ENCODE measurements at places on chromosomes 12 and 14.

- no peak for DNase-seq
Measured at GRCh38 chr12:114263056-114263805, 142.7 kb downstream of the TBX5 start.

- DNase-seq = no peak
Measured at GRCh38 chr14:90603336-90603735, 206.5 kb downstream of the CALM1 start.

DNA sequence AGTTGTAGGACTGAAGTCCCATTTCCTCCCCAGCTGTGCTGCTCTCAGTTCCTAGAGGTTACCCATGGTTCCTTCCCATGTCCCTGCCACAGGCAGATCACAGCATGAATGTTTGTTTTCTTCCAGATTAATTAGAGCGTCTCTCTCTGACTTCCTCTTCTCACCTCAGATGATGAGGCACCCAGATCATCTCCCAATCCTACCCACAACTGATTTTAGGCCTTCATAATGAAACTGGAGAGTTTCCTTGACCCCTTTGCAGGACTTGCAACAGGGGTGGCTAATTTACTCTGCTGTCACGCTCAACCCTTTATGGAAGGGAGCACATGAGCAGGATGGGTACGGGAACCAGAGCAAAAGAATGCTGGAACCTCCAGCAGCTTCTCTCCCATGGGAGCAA is 32.1 kb upstream of the TXNRD1 start:
- no peak for DNase-seq

DNA sequence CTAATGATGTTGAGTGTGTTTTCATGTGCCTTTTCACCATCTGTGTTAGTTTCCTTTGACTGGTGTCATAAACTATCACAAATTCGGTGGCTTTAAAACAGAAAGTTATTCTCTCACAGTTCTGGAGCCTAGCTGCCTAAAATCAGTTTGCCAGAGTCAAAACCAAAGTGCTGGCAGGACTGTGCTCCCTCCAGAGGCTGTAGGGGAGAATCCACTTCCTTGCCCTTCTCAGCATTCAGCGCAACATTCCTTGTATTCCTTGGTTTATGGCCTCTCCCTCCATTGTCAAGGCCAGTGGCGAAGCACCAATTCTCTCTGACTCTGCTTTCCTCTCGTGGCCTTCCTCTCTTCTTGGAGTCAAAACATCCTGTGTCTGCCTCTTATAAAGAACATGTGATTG is 174.2 kb upstream of the PDE3A start:
- no peak for DNase-seq

DNA sequence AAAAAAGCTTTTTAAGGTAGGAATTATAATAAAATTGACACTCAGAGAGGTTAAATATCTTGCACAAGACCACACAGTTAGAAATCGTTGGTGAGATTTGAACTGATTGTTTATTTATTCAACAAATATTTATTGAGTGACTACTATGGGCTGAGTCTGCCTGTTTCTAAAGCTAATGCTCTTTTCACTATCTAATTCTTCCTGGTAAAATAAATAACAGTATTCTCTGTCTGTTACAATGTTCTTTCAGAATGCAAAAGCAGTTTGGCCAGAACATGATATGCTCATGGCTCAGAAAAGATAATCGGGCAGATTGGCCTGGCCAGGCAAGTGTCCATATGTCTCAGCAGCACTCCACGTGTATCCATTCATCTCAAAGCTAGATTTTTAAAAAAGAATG is 82.0 kb downstream of the BTG1 start:
- no peak for DNase-seq

DNA sequence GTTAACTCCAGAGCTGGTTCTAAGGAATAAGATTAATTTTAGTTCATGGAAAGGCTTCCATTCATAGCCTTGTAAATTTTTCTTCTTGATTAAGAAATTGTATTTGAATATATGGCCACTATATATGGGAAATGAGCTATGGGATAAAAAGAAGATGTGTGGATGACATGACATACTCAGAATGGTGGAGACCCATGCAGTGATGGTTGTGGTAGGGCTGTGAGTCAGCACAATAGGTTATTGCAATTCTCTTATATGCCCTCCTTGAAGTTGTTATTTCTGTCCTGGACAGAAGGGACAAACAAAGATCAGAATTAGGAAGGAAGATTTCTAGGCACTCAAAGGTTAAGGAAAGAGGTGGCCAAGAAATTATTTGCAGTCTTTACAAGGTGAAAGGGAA is 21.5 kb downstream of the RASSF9 start:
- no peak for DNase-seq

DNA sequence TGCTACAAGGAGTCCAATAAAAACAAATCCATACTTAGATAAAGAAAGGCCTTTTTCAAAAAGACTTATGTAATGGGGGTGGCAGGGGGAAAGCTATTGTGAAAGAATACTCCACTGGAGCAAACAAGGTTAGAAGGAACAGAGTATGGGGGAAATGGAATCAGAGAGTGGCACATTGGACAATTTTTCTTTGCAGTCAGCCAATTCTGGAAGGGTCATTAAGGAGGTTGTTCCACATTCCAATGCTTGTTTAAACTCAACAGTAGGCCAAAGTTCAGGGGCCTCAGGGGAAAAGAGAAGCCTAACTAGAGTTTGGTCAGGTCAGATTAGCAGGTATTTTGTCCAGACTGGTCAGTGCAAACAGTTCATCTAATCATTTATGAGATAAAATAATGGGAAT is 105.2 kb upstream of the RESF1 start:
- no peak for DNase-seq

DNA sequence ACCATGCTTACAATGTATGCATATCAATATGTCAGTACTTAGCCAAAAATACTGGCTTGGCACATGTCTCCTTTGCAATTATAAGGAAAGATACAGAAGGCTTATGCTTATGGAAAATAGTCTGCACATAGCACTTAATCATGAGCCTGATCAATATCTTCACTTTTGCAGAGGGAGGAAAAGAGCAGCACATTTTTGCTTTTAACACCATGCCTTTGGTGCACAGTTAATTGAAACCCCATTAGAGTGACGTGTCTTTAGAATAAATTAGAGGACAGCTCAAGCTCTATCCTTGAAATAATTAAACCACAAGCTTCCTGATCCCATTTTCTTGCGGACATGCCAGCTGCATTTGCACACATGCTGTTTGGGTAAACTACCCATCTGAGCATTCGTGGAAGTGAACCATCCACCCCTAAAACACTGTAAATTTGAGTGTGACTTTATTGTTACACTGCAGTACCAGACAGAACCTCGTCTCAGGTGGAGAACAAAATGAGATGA is 839.9 kb upstream of the MGAT4C start:
- no peak for DNase-seq

- no peak for DNase-seq
Measured at GRCh38 chr12:83462419-83462818, 775.7 kb downstream of the TMTC2 start.

- no peak for DNase-seq
Measured at GRCh38 chr14:66498311-66498710, 9.6 kb upstream of the GPHN start.

- DNase-seq = no peak
Measured at GRCh38 chr12:94208622-94208966, 60.2 kb downstream of the PLXNC1 start.

DNA sequence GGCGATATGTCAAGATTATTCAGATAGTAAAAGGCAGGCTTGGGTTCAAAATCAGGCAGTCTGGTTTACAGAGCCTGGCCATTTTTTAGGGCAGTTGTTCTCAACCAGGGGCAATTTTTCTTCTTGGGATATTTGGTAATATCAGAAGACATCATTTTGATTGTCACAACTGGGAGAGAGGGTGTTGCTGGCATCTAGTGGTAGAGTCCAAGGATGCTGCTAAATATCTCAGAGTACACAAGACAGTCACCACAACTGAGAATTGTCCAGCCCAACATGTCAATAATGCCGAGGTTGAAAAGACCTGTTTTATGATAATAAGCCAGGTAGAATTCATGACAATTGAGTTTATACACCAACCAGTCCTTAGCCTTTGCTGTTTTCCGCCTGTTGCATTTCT is 733.9 kb downstream of the NRXN3 start:
- DNase-seq = no peak

DNA sequence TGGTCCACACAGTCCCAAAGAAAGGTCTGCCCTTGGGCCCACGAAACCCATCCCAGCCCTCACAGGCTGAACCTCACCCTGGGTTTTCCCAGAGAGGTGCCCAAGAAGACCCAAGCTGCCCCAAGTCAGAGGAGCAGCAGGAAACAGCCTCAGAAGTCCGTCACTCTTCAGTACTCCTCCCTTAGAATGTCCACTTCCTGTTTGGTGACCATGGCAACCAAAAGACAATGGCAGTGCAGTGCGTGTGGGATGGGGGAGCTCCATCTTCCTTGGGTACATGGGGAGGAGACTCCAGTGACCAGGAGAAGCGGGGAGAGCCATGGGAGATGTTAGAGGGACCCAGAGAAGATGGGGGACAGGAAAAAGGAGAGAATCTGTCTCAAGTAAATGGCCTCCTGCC is 11.3 kb downstream of the SELPLG start:
- no peak for DNase-seq

GRCh38 chr12:45582986-45583659 is 146.4 kb upstream of the ARID2 start:
- DNase-seq = no peak

GRCh38 chr14:39050389-39050788 is 52.6 kb downstream of the SEC23A start:
- no peak for DNase-seq

- DNase-seq = no peak
Measured at GRCh38 chr14:104686624-104687517, 2.5 kb upstream of the INF2 start.

- no peak for DNase-seq
Measured at GRCh38 chr14:95959317-95959716, 79.8 kb upstream of the C14orf132 start.

DNA sequence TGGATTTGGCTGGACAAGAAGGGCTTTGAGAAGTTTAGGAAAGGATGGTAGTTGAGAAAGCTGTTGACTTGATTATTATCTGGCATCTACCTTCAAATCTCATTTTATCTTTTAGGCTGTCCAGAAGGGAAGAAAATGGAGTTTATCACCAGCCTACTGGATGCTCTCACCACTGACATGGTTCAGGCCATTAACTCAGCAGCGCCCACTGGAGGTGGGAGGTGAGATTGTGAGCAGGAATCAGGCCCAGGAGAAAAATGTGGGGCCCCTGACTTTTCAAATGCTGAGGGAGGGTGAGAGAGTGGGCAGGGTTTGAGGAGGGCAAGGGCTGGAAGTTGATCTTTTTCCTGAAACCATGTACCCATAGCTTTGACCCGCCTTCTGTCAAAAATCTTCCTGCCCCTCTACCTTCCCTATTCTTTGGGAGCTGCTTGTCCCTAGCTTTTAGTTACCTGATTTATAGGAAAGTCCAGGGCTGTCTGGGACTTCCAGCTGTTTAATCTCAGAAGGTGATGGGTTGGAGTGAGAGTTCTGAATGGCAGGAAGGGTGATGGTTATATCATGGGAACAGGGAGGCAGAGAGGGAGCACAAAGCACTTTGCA is 134.2 kb downstream of the SMOC1 start:
- no peak for DNase-seq

GRCh38 chr14:93104961-93105360 is 10.8 kb downstream of the ITPK1 start:
- no peak for DNase-seq

DNA sequence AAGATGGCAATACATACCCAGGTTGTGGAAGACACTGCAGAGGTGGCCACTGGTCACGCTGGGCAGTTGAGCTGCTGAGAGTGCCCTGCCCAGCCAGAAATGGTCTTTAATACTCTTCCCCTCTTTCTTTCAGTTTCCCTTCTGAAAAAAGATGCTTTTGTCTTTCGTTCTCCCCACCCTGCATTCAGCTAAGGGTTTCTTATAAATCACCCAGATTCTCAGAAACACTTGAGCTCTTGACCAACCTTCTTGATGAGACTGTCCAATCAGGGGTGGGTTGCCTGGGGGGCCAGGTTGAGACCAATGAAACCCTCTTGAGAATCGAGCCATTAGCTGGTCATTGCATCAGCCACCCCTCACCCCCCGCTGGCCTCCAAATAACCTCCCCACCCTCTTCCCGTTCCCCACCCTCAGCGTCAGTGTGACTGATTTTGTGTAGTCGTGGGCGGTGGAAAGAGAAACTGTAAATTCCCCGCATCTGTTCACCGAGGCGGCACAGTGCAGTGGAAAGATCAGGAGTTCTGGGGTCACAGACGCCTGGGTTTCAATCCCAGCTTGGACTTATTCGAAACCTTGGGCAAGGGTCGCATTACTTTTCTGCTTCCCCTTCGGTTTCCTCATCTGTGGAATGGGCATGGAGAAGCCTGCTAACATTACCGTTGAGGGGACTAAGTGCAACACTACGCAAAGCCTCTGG is 52.3 kb downstream of the SLC25A47 start:
- DNase-seq = no peak

- no peak for DNase-seq
Measured at GRCh38 chr14:49545071-49545470, 41.1 kb downstream of the RPS29 start.

DNA sequence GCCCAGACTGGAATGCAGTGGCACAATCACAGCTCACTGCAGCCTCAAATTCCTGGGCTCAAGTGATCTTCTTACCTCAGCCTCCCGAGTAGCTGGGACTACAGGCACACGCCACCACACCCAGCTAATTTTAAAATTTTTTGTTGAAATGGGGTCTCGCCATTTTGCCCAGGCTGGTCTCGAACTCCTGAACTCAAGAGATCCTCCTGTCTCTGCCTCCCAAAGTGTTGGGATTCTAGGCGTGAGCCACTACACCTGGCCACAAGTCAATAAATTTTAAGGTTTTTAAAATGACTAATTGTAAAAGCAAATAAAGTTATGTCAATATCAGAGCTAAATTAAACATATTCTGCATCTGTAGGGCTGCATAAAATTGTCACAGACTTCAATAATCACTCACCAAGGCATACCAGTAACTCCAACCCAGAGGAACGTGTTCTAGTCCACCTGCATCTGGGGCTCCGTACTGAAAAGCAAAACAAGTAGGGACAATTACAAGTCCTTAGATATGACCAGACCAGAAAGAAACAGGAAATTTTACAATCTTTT is 13.9 kb downstream of the GNS start:
- no peak for DNase-seq

DNA sequence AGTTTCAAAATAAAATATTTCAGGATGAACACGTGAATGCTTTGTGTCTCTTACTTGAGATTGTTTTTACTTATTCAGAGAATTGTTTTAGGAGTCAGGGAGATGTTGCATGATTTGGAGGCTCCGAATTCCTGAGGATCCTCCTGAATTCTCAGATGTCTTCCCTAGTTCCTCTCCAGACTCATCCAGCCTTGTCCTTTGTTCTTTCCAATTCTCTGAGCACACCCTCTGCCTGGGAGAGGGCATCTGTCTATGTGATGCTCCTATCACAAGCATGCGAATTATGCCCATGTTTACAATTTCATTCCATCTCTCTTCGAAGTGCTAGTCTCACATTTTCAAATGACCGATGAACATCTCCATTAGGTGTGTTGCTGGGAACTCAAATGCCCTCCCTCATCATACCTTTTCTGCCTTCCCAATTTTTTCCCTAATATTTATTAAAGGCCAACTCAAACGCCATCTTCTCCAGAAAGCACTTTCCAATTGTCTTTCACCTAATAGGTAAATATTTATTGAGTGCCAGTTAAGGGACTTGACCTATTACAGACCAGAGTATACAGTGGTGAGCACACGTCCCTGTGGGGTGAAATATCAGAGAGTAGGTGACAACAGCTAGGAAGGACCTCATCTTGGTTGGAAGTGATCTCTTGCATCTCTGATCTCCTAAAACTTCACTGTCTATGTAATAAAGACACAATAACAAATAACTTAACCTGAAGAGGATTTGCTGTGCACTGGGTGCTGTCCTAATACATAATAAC is 64.4 kb downstream of the ARF6 start:
- DNase-seq = no peak

Measured in stimulated activated CD8-positive, alpha-beta memory T cell treated with anti-CD3 and anti-CD28 coated beads, Interleukin-4, amount 100 ng/mL, for 1 hour (primary cell).